ENCODE measurements at places on chromosomes 3 and 15.

DNA sequence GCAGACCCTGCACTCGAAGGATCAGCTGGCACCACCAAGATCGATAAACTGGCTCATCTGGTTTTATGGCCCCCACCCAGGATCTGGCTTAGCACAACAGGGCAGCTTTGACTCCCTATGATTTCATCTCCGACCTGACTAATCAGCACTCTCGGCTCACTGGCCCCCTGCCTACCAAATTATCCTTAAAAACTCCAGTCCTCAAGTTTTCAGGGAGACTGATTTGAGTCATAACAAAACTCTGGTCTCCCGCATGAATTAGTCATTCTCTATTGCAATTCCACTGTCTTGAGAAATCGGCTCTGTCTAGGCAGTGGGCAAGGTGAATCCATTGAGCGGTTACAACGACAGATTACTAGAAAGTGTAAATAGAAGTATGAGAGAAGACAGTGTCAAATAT is 521.9 kb upstream of the RGMA start:
- DNase-seq: no peak

GRCh38 chr3:127887321-127887720 is 27.7 kb upstream of the KBTBD12 start:
- peak; percentile 55 for DNase-seq

- no peak for DNase-seq
These were observed 208.4 kb upstream of the CD96 start for GRCh38 chr3:111333642-111334041.

- DNase-seq: no peak
These were observed 237.6 kb downstream of the RAP2B start for GRCh38 chr3:153399636-153400035.

GRCh38 chr3:3686907-3687648 is 112.2 kb upstream of the LRRN1 start:
- no peak for DNase-seq

- DNase-seq: no peak
These were observed 248.1 kb downstream of the ERC2 start for GRCh38 chr3:56219894-56220805.

GRCh38 chr15:40028853-40029252 is 10.1 kb downstream of the SRP14 start:
- DNase-seq: no peak
